ENCODE measurements at places on chromosomes 1 and 21.
A peak's percentile ranks its signal among the peaks of the same experiment; 100 is the strongest.

DNA sequence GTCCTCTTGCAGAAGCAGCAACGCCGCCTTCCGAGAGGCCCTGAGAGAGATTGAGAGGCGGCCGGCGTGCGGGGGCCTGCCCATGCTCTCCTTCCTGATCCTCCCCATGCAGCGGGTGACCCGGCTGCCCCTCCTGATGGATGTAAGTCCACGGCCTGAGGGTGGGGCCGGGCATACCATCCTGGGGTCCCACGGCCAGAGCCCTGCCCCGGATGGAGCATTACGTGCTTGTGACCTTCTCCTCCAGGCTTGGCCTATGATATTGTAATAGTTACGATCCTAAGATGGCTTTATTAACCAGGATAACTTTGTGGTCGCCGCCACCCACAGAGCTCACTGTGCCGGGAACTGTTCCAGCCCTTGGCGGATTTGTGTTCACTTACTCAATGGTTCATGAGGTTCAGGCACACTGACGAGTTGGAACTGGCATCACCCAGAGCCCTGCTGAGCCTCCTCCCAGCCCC lies 18.9 kb downstream of the ARHGEF16 start:
- DNase-seq = no peak

DNA sequence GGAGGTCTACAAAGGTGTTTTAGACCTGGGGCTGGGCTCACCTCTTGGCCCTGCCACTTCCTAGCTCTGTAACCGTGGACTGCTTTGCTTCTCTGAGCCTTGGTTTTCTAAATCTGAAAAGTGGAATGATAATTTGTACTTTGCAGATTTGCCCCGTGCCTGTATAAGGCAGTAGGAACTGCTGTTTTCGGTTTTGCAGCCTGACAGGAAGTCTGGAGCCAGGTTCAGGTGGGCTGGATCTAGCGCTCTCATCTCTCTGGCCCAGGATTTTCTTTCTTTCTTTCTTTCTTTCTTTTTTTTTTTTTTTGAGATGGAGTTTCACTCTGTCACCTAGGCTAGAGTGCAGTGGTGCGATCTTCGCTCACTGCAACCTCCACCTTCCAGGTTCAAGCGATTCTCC lies 17.2 kb downstream of the IFNAR2 start:
- DNase-seq = no peak

DNA sequence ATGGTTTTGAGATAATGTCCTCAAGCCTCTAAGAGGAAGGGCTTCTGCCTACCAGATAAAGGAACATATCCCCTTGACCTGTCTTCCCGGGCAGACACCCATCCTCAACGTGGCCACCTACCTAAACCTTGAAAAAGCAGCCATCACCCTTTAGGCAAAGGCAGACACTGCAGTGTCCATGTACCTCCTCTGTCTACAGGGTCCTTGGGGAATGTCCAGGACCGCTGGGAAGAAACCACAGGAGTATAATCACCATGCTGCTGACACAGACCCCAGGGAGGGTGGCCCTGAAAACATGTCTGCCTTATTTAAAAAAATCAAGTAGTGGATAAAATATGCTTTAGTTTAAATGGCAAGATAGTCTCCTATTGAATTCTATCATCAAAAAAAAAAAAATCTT lies 16.6 kb downstream of the BCAR3 start:
- no peak for DNase-seq

DNA sequence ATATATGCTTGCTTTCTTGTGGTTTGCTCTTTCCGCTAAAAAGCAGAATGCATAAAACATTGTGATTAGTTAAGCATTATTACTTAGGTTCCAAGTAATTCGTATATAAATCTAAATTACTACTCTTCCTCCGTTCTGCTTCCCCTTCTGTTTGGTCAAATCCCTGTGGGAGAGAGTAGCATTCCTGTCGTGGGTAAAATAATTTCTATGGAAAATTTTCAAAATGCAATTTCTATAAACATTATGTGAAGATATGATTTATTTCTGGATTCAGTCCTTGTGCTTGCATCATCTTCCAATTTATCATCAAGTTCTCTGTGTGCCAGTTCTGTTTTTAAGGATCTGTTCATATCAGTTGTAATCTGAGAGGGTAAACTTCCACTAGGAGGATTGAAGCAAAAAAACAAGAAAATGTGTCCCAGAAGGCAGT lies 7.2 kb upstream of the WARS2 start:
- DNase-seq = no peak

- DNase-seq = no peak
Observed at GRCh38 chr1:180946056-180946455, 33.4 kb downstream of the KIAA1614 start.

GRCh38 chr1:188762166-188762743 lies 1715.4 kb downstream of the BRINP3 start:
- no peak for DNase-seq

DNA sequence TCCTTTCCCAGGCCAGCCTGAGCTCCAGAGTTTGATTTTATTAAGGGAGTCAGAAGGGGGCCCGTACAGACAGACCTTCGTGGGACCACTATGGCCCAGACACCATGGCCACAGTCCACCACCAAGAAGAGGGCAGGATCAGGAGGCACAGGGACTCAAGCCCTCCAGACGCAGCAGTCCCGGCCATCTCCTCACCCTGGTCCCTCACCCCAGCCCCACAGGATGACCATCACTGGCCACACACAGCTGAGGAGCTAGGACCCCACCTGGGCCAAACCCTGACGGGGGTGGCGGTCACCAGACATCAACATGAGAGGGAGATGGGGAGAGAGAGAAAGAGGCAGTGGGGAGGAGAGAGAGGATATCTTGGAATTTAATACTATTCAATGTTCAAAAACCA lies 29.2 kb upstream of the AGPAT3 start:
- no peak for DNase-seq

- no peak for DNase-seq
Observed at GRCh38 chr1:74437035-74437434, 75.4 kb downstream of the LRRC53 start.

DNA sequence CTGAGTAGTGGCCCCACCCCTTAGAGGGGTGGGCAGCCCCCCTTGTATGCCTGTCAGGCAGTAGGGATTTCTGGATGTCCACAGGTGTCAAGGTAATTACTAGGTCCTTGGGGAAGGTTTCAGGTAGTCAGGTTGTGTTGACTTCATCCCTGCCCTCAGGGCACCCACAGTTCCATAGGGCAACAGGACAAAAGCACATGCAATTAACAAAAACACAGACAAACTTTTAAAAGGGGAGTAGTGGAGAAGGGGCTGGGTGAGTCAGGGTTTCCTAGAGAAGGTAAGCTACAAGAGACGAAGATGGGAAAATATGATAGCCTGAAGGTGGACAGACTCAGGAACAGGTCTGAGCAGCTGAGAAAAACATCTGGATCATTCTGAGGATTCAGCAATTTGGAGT lies 14.1 kb downstream of the KRTCAP2 start:
- DNase-seq = no peak

DNA sequence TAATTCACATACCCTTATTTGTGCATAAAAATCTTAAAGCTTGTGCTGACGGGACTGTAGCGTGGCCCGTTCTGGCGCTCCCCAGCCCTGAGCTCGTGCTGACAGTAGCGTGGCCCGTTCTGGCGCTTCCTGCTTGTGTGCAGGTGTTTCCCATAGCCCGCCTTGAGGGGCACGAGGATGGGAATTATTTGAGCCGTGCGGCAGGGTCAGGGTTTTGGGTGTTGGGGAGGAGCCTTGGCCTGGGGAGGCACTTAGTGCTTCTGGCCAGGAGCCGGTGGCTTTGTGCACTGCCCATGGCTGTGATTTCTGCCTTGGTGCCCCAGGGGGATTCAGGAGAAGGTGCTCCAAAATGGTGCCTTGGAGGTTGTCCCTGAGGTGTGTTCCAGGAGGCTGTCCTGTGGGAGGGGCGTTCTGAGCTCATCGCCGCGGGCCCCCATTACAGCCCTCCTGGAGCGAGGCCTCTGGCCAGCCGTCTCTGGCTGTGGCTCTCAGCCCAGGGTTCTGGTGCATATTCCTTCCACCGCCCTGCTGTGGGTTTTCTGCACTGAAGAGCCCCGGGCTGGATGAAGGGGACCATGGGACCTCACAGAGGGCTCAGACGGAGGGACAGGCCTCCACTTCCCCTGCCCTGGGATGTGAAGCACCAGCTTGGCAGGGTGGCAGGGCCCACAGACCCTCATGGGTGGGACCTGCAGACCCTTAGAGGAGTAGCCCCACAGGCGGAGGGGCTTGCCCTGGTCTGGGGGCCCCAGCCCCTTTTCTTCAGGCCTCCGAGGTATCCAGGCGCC lies 6.6 kb downstream of the SLX9 start:
- DNase-seq = no peak

GRCh38 chr1:227508431-227508830 lies 54.9 kb upstream of the ZNF678 start:
- no peak for DNase-seq

- DNase-seq = no peak
Observed at GRCh38 chr1:53934170-53934765, 11.2 kb downstream of the IFT25 start.

- DNase-seq = no peak
Observed at GRCh38 chr21:42012344-42012743, 2.2 kb upstream of the ZBTB21 start.

- no peak for DNase-seq
Observed at GRCh38 chr1:10802944-10803715, 6.7 kb upstream of the CASZ1 start.

GRCh38 chr1:203593723-203594122 lies 32.9 kb upstream of the ATP2B4 start:
- DNase-seq = peak; percentile 36

GRCh38 chr1:175129997-175130648 lies 62.5 kb downstream of the KIAA0040 start:
- no peak for DNase-seq

- no peak for DNase-seq
Observed at GRCh38 chr1:236193184-236193583, 50.8 kb downstream of the GPR137B start.

DNA sequence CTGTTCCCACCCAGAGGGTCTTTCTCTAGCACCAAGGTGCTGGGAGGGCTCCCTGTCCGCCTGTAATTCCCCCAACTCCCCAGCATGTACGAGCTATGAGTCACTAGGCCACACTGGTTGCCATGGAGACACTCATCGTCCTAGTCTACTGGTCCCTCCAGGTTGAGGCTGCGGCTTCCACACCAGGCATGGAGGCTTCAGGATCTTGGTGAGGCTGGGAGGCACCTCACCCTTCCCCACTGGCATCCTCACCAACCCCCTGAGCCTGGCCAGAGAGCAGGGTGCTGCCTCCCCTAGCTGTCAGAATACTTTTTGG lies 75.6 kb upstream of the KAZN start:
- DNase-seq = no peak

- DNase-seq = no peak
Observed at GRCh38 chr1:202561240-202561639, 149.0 kb downstream of the SYT2 start.

GRCh38 chr1:147804942-147805723 lies 44.7 kb upstream of the GJA5 start:
- DNase-seq = no peak

- DNase-seq = no peak
Observed at GRCh38 chr1:9281908-9282695, 10.6 kb upstream of the SPSB1 start.

- no peak for DNase-seq
Observed at GRCh38 chr1:63934697-63935096, 160.9 kb downstream of the ROR1 start.

- DNase-seq = no peak
Observed at GRCh38 chr1:117171900-117172511, 38.7 kb downstream of the VTCN1 start.

- DNase-seq = no peak
Observed at GRCh38 chr1:16324456-16324890, 27.8 kb downstream of the FBXO42 start.

DNA sequence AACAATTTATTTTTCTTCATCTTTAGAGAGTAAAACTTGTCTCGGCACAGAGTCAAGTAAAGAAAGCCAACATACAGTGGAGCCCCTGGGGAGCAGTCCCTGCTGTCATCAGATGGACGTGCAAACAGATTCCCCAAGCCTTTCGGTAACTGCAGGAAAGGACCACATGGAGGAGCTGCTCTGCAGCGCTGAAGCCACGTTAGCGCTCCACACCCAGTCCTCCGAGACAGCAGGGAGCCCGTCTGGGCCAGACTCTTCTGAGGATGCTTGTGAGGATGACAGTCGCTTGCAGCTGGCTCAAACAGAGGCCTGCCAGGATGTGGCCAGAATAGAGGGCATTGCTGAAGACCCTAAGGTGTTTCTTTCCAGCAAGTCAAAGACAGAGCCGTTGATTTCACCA lies 77.1 kb upstream of the SCCPDH start:
- no peak for DNase-seq

DNA sequence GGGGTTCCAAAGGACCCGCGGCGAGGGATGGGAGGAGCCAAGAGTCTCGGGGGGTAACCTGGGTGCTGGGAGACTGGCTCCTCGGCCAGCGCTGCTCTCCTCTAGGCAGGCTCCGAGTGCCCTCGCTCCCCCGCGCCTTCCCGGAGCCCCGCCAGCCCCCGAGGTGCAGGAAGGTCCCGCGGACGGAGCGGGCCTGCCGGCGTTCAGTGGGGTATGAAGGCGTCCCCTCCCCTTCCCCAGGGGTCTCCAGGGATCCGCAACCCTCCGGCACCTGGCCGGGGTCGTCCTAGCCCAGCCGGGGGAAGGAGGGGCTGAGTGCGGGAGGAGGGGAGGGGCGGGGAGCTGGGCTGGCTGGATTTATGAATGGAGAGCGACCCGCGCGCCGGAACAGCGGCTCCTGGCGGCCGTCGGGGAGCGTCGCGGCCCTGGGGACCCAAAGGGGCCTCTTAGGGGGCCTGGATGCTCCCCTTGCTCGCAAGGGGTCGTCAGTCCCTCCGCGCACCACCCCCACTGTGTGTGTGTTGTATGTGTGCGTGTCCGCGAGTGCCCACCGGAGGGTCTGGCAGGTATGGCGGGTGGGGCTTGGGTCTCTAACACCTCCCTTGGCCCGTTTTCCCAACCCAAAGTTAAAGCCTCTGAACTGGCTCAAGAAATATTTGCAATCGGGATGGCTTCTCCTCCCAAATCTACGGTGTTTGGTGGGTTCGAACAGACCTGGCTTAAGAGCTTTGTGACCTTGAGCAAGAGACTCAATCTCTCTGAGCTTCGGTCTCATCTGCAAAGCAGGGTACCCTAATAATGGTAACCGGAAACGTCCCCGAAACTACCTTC lies 642 bp downstream of the HCRTR1 start:
- no peak for DNase-seq

- DNase-seq = no peak
Observed at GRCh38 chr1:201515062-201515750, 8.3 kb upstream of the CSRP1 start.

DNA sequence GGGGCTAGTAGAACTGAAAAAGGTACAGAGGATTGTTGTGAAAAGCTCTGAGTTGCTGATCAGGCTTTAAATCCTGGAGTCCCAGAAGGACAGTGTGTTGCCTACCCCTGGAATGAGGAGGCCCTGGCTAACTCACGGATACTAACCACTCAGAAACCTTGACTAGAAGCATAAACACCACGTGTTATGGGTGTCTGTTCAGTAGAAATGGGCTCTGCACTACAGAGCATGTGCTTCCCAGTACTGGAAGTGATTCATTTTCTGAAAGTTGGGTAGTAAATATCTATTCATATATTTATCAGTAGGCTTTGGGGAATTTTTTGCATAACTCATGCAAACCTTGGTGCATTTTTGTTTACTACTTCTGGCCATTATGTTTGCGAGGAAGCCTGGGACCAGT lies 15.1 kb upstream of the CLCA1 start:
- DNase-seq = no peak

- no peak for DNase-seq
Observed at GRCh38 chr1:19036041-19036812, 79.8 kb upstream of the IFFO2 start.

All from stimulated activated CD4-positive, alpha-beta T cell treated with anti-CD3 and anti-CD28 coated beads, Interleukin-1b, Interleukin-23, amount 100 ng/mL, for 1 hour (primary cell).